Transverse colon (tissue), 4 donors: ENCODE measurements at places on chromosomes 6 and 20.
A peak's percentile ranks its signal among the peaks of the same experiment; 100 is the strongest.

DNA sequence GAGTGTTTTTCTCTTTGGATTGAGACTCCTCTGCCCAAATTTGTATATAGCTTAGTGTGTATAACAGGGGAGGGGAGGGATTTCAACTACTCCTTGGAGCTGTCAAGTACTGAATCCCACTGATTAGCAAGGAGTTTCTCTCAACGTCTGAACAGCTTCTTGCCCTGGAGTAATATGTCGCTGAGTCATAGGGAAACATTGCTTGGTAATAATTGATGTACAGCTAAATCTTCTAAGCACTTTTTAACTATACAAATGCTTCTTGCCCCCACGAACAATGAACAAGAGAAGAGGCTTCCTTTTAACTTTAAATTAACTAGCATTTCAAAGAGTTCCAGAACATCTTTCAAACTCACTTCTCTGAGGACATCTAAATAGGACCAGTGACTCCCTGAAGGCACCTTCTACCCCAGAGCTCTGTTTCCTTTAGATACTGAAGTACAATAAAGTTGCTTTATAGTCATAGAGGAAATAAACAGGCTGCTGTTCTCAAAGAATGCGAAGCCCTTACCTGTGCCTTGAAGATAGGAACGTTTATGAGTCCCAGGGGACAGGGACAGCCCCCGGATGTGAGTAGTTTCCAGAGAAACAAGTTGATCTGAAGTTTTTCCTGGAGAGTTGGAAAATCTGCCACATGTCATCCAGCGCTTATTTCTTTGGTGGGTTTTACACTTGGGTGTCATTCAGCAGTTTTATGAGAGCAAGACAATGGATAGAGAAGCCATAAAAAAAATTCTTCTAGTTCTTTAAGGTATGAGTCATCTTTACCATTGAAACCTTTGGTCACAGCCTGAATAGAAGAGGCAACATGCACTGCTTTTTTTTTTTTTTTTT is 462.5 kb upstream of the BTBD3 start:
- DNase-seq: peak; percentile 17

GRCh38 chr6:169255643-169256042 is 2.0 kb upstream of the THBS2 start:
- DNase-seq: no peak

GRCh38 chr6:5843078-5843477 is 163.6 kb downstream of the NRN1 start:
- no peak for DNase-seq

DNA sequence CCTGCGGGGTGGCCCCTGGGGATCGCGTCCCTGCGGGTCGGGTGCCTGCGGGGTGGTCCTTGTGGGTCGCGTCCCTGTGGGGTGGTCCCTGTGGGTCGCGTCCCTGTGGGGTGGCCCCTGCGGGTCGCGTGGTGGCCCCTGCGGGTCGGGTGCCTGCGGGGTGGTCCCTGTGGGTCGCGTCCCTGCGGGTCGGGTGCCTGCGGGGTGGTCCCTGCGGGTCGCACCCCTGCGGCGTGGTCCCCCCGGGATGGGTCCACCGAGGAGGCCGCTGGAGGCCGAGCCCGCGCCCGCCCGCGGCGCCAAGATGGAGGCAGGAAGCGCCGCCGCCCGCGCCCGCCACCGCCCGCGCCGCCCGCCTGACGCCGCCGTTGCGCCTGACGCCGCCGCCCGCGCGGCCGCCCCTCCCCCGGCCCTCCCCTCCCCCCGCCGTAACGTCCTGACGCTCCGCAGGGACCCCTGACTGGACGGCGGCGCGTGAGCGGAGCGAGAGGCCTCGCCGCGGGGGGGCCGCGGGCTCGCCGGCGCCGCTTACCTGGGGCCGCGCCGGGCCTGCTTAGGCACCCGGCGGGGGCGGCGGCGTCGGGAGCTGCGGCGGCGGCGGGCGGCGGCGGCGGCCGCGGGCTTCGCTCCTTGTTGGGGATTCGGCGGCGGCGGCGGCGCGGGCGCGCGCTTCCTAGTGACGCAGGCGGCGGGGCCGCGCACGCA is at the start of gene GMEB2:
Gene GMEB2, minus strand, starts transcription at position 678 of the 705 bp plus-strand sequence. CDS start 7,704 bp downstream, outside the sequence.
- DNase-seq: peak; percentile 76

DNA sequence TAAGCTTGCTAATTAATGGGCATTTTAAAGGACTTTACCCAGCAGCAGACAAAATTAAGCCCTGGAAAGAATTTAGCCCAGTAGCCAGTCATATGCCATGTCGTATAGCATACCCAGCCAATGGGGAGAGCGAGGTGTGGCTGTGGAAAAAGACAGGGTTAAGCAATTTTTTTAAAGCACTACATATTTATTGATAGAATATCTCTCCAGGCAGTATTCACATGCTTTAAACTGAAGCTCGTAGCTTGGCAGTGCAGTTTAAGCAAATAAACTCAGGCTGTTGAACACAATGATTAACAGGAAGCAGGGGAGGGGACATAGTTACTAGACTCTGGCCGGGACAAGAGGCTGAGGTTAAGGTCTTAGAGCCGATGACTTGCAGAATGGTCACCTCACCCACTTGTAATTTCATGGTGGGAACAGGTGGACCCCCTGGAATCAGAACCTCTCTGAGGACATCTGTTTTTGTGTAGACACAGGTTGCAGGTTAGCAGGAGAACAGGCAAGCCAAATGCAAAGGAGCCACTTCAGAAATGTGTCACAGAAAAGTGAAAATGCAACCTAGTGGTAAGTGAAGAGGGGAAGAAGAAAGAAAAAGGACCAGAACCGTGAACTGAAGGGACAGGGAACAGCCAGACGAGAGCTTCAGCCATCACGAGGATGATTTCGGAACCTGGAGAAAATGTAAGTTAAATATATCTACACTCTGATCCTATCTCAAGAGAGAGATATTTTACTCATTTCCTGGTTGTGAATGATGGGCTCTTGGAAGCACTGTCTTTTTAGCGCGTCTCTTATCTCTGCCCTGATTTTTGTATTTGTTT is 7.2 kb downstream of the GCNT2 start:
- peak; percentile 67 for DNase-seq

DNA sequence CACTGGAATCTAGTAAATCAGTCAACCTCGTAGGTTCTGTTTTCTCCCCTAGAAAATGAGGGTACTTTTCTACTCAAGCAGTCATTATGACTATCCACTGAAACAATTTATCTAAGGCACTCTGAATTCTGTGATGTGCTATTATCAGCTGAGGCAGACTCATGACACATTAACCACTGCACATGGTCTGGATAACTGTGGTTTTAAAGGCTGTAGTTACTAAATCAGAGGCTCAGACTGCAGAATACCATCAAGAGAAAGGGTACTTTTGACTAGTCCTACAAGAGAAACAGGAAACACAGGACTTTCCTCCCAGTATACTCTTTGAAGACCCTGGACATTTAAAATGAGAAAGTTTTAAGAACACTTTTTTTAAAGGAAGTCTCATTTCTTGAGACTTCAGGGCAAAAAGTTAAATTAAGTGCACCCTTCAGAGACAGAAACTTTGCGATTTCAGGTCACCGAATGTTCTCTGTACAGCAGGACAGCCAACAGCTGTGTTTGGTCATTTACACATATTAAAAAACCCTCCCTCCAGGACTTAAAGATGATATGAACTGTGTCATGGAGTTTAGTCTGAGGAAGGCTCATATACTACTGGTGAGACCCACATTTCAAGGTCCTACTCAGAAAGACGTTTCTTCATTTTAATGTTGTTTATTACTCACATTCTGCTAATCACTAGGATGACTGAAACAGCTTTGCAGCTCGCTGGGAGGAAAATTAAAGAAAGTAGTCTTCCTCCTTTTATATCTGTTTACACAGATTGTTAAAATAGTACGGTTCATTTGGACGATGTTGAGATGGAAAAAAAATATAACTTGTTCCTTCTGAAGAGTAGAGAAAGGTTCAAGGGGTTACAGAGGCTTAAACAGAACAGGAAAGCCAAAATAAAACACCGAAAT is 19.9 kb downstream of the ATXN1 start:
- DNase-seq: no peak

DNA sequence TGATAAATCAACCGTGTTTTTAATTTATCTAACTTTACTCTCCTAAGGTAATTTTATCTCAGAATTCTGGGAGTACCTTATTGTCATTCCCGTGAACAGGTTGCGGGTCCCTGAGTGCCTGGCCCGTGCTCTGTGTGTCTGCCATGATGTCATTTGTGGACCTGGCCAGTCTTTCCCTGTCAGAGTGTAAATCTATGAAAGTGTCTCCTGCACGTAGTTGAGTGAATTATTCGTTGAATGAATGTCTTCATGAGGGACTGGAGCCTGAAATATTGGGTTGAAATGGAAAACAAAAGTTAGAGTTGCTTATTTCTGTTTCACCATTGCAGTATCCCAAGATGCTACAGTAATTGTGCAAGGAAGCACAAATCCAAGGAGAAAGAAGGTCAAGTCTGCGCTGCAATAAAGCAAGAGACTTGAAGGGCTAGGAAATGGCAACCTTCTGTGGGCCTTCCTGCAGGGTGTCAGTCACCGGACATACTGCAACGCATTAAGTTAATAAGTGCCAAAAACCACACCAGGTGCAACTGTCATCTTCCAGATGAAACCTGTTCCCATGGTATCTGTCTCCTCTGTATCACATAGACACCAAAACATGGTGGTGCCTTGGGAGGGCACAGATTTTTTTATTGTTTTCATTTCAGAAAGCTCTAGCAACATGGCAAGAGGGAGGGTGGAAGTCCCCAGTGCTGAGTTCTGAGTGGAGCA is 135.5 kb downstream of the ZDHHC14 start:
- no peak for DNase-seq

DNA sequence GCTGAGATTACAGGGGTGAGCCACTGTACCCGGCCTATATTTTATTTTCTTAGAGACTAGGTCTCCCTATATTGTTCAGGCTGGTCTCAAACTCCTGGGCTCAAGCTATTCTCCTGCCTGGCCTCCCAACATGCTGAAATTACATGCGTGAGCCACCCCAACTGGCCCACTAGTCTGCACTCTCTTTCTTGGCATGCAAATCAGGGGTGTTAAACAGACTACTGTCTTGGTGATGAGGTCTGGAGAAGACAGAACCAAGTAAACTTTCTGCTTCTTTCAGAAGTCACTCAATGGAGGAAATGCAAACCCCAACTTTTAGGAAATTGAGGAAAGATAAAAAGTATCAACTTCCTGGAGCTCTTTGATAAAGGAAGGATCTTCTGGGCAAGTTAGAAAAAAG is 8.0 kb upstream of the TUBB2B start:
- DNase-seq: no peak

GRCh38 chr6:156841508-156841907 is 64.3 kb downstream of the ARID1B start:
- no peak for DNase-seq

GRCh38 chr20:2955257-2955970 is 82.1 kb downstream of the PTPRA start:
- no peak for DNase-seq

DNA sequence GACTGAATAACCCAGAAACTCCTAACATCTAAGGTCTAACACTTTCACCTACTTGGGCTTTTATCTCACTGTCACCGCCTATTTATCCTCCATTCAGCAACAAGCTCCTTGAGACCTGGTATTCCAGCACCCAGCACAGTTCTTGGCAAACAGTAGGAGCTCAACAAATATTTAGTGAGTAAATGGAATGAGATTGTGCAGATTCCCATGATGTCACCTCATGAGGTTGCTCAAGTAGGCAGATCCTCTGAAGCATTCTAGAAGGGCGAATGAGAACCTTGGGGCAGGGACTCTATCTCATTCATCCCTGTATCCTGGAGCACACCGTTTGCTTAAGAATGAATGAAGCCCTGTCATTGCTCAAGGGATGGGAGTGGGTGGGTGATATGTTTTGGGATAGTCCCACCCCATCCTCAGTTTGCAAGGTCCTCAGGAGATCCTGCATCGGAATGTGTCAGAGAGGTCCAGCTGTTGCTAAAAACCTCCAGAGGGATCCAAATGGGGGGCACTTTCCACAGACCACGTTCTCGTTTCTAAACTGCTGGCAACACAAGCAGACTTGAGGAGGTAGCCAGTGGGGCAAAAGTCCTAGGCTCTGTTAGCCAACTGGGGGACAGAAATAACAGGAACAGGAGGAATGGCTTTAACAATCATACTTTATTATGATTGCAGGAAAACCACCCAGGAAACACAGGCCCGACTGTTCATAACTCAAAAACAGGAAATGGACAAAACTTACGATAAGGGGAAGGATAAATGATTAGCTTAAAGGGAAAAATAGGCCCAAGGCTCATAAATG is 42.0 kb downstream of the EDN1 start:
- DNase-seq: peak; percentile 58

DNA sequence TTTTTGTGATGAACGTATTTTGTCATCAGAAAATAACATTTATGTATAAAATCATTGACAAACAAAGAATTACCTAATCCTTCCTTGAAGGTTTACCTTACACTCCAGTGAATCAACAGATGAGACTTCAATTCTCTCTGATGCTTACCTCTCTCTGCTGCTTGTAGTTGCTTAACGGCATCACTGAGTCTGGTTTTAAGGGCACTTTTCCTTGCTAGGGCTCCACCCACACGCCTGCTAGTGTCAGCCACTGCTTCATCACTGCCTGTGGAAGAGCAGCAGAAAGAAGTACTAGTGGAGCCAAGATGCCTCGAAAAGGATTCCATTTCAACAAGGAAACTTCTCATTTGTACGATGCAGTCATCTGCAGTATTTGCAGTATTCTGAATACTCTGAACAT is 63.0 kb downstream of the FAM229B start:
- DNase-seq: no peak

DNA sequence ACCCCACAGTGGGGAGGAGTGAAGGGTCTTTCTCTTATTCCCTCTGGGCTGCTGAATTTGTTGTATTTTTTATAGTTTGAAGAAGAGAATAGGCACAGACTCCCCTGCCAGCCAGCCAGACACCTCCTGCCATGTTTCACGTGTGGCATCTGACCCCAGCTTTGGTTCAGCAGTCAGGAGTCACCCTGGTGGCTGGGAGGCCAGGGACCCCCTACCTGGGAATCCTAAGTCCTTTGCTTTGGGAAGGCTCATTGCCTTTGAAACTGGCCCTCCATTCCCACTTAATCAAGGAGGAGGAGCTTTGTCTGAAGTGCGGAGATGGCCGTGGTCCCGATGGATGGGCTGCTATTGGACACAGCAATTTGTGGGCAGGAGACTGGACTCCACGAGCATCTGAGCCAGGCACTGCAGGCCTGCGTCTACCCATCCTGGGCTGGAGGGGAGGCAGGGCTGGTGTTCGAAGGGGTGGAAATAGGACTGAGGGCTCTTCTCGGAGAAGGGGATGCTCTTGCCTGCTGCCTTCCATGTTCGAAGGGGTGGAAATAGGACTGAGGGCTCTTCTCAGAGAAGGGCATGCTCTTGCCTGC is 196.1 kb downstream of the DLL1 start:
- DNase-seq: no peak

- no peak for DNase-seq
These were observed 33.5 kb upstream of the CEP162 start for GRCh38 chr6:84260926-84261325.
